ENCODE measurements at places on chromosomes 12 and 14.

DNA sequence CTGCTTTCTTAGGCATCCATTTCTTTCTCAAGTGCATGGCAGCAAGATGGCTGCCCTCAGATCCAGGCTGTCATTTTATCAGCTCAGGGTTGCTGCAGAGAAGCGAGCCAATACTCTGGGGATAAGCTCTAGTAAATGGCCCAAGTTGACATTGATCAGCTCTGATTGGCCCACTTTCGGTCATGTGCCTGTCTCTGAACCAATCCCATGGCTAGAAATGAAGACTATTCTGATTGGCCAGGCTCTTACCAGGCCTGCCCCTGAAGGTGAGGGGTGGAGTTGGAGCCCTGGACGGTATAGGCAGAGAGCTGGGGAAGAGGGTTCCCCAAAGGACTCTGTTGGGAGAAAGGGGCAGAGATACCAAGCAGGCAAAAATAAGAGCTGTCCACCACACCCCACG is 41.4 kb downstream of the MYO1H start:
- no peak for DNase-seq

GRCh38 chr14:82414853-82415539 is 881.3 kb upstream of the SEL1L start:
- no peak for DNase-seq

DNA sequence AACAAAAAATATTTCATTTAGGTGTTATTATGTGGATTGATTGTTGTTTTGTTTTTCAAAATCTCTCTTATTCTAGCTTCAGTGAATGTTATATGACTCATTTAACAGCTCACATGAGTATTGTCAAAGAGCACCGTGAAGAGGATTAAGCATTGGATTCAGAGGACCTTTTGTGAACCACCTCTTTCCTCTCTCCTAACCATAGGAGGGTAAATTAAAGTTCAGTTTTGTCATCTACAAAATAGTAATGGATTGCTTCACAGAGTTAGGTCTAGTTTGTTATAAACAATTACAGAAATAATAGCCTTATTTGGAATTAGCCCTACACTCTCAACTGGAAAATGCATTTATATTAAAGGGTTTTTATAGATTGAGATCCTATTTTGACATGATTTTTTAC is 962 bp upstream of the KERA start:
- DNase-seq: no peak

- DNase-seq: no peak
These were observed 8.6 kb upstream of the ETFBKMT start for GRCh38 chr12:31650918-31651317.

DNA sequence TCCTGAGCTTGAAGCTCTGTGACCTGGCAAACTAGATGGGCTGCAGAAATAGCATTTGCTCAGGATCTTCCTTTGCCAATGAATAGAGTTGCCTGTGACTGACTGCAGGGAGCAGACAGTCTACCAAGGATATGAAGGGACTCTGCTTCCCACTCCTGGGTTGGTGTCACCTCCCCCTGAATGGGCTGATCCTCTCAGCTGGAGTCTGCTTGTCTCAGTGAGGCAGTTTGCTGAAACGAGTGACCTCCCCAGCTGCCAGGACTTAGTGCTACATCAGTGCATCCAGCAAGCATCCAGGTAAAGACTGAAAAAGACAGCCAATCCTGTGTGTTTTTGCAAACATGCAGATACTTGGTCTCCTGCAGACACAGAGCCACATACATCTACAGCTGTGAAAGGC is 28.5 kb downstream of the PAH start:
- no peak for DNase-seq

DNA sequence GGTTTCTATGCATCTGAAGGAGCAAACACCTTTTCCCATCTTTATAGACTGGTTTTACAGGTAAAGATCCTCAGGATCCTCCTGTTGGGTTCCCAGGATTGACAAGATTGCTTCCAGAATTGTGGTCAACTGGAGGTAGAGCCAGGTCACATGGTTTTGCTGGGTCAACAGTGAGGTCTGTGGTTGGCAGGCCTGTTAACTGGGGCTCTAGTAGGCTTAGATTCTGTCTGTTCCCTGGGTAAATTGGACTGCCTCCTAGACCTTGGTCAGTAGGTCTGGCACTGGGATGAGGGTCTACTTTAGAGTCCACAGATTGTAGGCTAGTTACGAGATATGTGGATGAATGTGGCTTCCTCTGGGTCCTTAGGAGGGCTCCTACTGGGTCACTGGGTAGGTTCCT is 3.5 kb upstream of the PZP start:
- DNase-seq: no peak

DNA sequence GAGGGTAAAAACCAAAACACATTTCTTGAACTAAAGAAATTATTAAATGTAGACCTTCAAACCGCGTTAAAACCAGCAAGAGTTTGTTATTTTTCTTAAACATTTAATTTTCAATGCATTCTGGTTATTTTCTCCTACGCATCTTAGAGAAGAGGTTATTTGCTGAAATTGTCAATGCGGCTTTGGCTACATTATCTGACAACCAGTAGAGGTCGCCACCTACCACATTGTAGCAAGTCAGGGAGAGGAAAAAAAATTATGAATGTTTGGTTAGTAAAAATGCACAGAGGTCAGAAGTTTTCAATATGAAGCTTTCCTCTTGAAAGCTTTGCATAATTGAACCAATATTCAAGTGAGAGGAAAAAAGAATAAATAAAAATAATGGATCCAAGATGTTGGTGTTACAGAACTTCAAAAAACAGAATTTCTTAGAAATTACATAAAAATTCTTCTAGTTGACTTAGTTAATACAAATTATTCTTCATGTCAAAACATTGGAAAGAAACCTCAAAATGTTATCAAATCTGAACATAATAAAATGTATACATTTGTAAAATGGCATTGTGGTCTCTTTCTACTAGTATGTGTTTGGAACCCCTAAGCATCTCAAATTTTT is 159.4 kb upstream of the TMTC2 start:
- no peak for DNase-seq

- DNase-seq: no peak
These were observed 648.1 kb downstream of the BCL11B start for GRCh38 chr14:98623788-98624415.

- peak; percentile 18 for DNase-seq
These were observed 24.2 kb downstream of the TRHDE start for GRCh38 chr12:72296389-72296788.

- DNase-seq: no peak
These were observed 30.1 kb downstream of the NRDE2 start for GRCh38 chr14:90301668-90302090.

DNA sequence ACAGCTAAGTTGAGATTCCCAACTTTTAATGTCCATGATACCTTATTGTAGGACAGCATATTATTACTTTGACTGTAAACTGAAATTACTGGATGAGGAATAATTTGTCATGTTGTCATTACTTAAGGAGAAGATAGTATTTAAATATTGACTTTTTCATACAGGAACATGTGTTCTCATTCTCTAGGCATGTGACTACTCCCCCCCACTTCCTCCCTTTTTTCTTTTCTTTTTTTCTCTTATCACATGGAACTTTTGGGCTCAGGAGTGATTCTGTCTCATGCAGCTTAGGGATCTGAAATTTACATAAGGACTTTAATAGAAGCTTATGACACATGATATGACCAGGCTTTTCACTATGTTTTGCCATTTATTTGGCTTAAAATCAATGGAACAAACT is 127.7 kb upstream of the SLCO1C1 start:
- no peak for DNase-seq

DNA sequence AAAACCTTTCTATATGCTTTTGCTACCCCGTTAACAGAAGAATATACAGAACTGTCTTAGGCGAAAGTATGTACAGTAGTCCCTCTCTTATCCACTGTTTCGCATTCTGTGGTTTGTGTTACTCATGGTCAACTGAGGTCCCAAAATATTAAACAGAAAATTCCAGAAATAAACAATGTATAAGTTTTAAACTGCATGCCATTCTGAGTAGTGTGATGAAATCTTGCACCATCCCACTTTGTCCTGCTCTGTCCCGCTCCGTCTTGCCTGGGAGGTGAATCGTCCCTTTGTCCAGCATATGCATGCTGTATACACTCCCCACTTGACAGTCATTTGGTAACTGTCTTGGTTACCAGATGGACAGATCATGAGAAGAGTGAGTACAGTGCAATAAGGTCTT is 70.1 kb upstream of the STRN3 start:
- DNase-seq: no peak

DNA sequence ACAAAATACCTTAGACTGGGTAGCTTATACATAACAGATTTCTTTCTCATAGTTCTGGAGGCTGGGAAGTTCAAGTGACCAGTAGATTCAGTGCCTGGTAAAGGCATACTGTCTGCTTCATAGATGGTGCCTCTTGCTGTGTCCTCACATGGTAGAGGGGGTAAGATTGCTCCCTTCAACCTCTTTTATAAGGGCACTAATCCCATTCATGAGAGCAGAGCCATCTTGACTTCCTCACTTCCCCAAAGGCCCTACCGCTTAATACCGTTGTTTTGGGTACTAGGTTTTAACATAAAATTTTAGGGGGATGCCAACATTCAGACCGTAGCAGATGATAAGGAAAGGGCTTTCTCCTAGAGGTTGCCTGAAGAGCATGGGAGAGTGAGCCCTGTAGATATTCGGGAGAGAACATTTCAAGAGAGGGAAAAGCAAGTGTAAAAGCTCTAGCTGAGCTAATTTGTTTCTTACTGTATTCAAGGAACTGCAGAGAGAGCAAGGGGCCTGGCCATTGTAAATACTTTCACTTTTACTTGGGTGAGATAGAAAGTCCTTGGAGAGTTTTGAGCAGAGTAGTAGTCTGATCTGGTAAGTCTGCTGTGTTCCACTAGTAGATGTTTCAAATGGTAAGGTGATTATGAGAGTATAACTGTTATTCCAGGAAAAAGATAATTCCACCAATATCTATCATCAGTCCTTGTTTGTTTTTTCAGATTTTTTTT is 27.3 kb downstream of the FRS2 start:
- no peak for DNase-seq

- DNase-seq: no peak
These were observed 71.7 kb downstream of the TRAF3 start for GRCh38 chr14:102848830-102849525.

DNA sequence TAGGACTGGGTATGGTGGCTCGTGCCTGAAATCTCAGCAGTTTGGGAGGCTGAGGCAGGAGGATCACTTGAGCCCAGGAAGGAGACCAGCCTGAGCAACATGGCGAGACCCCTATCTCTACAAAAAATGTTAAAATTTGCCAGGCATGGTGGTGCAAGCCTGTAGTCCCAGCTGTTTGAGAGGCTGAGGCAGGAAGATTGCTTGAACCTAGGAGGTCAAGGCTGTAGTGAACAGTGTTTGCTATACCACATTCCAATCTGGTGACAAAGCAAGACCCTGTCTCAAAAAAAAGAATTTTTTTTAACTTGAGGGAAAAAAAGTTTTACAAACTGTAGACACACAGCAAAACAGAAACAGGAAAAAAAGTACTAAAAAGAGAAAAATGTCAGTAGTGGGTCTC is 2.3 kb upstream of the MAP3K9 start:
- no peak for DNase-seq

DNA sequence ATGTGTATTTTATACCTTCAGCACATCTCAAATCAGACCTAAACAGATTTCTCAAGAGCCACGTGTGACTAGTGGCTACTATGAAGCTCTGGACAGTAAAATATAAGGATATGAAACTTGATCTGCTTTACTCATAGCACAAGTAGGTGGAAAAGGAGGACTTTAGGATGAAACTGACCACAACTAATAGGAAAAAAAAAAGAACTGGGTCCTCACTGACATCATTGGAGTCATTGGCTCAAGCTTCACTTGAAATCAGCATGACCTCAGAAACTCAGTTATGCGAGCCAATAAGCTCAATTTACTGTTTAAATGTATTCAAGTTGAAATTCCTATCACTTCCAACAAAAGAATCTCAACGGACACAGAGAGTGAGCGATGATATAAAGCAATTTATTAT is 34.1 kb upstream of the CIT start:
- no peak for DNase-seq

- no peak for DNase-seq
These were observed 408.3 kb downstream of the AACS start for GRCh38 chr12:125473501-125473900.

Measured in 8988T (cell line).